ENCODE measurements at places on chromosomes 6 and 20. TPM values are rescaled to one million over a fixed set of nuclear protein-coding genes. Genes with fewer than 3 reads are reported as not detected.

GRCh38 chr6:38493931-38494547 lies 145.7 kb downstream of the BTBD9 start:
- no peaks in the 10 kb centered on the region for H3K36me3 ChIP-seq
- no peaks in the 10 kb centered on the region for H3K27me3 ChIP-seq
- H3K4me1 ChIP-seq: no peaks in the 10 kb centered on the region
- no peak overlapping the region for H3K27ac ChIP-seq

Gene SS18L1
- total RNA-seq: 23.7 TPM

GRCh38 chr20:36989797-36990196 lies 38.3 kb upstream of the SAMHD1 start:
- no peaks in the 10 kb centered on the region for H3K36me3 ChIP-seq
- H3K27me3 ChIP-seq: no peaks in the 10 kb centered on the region
- H3K4me1 ChIP-seq: no peaks in the 10 kb centered on the region
- no peak overlapping the region for H3K4me3 ChIP-seq

GRCh38 chr20:60204601-60205000 lies 246.4 kb downstream of the CDH26 start:
- H3K36me3 ChIP-seq: no peaks in the 10 kb centered on the region
- DNase-seq: no peak
- no peaks in the 10 kb centered on the region for H3K4me1 ChIP-seq
- no peak overlapping the region for H3K4me3 ChIP-seq
- no peak overlapping the region for H3K27ac ChIP-seq

Data from Peyer's patch (tissue), 4 donors.